ENCODE measurements at places on chromosomes 4 and X.

GRCh38 chr4:68719075-68719473, 48.6 kb upstream of the UGT2B15 start:
- no peak for DNase-seq

- no peak for DNase-seq
Observed at GRCh38 chr4:154490234-154490582, 1.4 kb downstream of the DCHS2 start.

DNA sequence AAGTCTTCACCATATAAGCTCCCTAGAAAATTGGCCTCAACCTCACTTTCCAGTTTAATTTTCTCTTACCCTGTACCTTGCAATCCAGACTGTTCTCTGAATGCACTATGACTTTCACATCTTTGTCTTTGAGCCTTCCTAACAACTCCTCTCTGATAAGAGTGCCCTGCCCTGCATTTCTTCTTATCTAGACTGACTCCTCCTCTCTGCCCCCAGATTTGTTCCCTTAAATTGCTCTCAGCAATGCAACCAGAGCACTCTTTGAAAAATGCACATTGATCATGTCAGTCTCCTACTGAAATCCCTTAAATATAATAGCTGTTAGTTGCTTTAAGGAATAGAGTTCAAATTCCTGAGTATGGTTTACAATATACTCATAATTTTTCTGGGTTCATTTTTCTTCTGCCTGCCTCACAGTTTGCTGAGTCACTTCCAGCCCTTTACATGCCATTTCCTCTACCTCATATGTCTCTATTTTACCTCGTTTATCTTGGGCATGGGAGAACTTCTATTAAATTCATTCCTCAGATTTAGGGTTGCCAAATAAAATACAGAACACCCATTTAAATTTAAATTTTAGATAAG, 582.7 kb upstream of the AADAT start:
- DNase-seq = no peak

DNA sequence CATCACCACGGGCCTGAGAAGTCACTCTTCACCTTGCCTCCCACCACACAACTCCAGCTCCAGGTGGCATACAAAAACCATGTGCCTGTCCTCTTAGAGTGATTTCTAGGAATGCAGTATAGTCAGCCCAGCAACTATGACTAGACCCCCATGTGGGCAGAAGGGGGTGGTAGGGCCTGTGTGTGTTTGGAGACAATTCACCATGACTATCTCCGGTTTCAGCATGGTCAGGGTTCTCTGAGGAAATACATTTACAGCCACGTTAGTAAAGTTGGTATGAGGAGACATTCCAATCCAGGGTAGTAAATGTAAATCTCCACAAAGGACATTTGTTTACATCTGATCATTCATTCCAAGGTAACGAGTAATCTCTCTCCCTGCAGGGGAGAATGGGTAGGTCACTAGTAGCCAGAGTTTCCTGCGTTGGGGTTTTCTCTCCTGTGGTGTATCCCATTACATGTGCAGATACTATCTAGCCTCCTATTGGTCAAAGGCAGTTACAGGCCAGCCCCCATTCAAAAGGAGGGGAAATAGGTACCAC, 4.2 kb upstream of the MTMR1 start:
- no peak for DNase-seq

DNA sequence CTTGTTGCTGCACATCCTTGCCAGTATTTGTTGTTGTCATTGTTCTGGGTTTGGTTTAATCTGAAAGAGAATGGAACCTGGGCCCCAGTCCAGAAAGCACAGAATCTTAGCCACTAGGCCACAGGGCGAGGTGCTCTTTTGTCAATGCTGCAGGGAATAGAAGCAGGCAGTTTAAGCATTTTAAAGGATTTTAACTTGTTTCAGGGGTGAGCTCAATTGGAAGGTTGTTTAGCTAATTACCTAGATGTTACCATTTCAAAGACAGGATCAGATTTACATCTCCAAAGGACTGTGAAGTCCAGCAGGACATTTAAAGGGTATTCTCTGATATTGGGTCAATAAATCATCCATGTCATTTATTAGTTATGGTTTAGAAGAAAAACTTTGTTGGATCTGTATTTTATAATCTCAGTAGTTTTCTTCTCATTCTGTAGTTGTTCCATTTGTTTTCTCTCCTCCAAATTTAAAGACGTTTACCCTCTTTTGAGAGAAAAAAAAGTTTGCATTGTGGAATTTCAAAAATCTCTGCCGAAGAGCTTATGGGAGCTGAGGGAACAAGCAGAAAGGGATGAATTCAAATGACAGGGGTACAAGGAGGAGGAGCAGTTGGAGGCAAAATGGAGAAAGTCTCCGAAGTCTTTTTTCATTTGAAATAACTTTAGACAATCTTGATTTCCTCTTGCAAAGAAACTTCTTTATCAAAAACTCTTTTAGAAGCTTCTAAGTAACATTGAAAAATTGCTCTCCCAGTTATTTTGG, 57.5 kb upstream of the FAM47C start:
- DNase-seq = no peak

- DNase-seq = no peak
Observed at GRCh38 chrX:1105671-1106419, 106.6 kb downstream of the CRLF2 start.

GRCh38 chr4:122855353-122855890, 28.8 kb downstream of the FGF2 start:
- no peak for DNase-seq

GRCh38 chrX:136689436-136689835, 41.5 kb downstream of the CD40LG start:
- DNase-seq = no peak

DNA sequence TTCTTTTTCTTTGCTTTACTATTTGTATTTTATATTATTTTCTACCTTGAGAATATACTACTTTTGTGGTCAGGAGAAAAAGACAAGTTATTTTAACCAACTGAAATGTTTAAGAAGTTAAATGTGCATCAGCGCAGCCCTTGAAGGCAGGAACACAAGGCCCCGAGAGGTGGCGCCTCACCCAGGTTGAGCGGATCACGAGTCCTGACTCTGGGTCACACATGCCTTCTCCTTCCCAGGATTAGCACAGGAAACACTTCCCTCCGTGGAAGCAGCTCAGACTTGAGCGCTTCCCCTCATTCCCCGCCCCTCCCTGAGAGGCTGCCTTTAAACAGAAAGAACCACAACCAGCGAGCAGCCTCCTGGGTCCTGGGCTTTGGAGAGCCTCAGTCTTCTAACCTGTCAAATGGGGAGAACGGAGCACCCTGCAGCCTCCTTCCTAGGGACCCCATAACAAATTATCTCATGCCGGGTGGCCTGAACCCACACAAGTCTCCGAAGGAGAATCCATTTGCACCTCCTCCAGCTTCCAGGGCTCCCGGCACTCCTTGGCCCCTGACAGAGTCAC, 217.6 kb downstream of the AFAP1 start:
- DNase-seq = no peak

- no peak for DNase-seq
Observed at GRCh38 chr4:150023489-150023888, 54.8 kb upstream of the DCLK2 start.

GRCh38 chrX:103253608-103254007, 1.3 kb downstream of the TCEAL8 start:
- DNase-seq = no peak

DNA sequence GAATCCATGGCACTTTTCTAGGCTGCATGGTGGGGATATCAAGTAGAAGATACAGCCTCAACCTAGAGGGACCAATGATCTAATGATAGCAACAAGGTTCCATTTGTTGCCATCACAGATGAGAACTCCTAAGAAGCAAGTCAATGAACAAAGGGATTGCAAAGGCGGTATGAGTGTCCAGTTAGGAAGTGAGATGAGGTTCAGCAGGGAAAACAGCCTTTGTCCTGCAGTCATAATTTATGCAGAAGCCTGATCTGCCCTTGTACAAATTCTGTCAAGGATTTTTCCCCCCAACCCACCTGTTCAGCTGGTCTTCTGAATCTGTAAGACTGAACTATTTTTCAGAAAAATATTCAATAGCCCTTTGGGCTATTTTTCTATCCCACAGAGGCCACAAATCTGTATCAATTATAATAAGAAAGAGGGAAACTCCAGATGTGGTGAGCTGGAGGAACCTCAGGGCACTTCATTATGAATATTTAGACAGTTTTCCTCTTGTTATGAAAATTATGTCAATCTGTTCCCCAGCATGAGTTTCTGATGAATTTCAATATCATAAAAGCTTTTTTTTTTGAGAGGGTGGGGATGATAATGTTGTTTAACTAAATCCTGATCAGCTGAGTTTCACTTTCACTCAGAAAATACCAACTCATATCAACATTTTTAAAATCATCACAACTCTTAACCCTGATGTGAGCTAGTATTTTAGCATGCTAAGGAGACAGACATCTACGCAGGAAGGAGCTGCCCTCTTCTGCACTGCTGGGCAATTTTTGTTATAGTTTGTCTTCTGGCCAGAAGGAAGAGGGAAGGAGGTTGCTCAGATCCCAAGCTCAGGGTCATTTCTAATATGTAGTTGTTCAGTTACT, 127.2 kb upstream of the MAP3K15 start:
- no peak for DNase-seq

GRCh38 chr4:147597561-147597960, 19.6 kb upstream of the TMEM184C start:
- no peak for DNase-seq

DNA sequence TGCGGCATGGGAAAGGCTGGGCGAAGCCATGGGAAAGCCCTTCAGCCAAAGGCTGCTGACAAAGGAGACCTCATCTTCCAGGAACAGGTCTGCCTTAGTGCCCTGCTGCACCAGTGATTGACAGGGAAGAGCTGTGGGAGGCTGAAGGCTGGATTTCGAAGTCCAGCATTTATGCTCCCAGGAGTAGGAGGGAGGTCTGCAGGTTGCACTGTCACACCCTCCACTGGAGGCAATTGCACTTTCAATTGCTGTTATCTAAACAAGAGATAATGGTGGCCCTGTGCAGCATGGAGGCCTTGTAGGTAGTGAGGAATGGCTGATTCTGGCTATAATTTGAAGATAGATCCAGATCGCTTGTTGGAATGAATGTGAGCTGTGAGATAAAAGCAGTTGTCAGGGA, 43.7 kb downstream of the FAM114A1 start:
- DNase-seq = no peak

DNA sequence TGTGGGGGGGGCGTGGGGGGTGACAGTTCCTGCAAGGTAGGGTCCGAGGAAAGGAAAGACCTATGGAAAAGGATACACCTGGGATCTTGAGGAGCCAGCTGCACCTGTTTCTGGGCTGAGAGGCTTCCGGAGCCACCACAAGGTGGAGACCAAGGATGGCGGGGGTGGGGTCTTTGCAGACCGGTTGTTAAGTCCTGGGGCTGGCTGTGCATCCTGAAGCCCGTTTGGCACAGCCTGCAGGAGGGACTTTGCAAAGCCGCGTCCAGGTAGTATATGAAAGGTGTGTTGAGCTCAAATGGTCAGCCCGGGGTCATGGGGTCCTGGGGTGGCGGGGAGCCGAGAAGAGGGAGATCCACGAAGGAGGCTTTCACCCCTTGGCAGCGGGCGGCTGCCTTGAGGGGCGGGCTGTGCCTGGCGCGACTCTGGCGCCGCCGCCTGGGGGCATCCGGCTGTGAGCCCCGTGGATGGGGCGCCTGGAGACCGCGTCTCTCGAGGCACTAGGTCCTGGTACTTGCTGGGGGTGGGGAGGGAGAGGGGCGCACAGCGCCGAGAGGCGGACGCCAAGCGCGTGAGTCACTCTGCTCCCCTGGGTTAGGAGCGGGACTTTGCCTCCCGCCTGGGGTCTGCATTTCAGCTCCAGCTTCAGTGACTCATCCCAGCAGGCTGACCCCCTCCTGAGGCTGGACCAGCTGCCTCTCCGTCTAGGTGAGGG, 58.2 kb upstream of the DYNLT3 start:
- DNase-seq = no peak

- no peak for DNase-seq
Observed at GRCh38 chr4:4831825-4832224, 27.6 kb upstream of the MSX1 start.

GRCh38 chr4:26298198-26298947, 22.4 kb upstream of the RBPJ start:
- DNase-seq = no peak

- no peak for DNase-seq
Observed at GRCh38 chr4:25972984-25973745, 59.1 kb downstream of the SMIM20 start.

DNA sequence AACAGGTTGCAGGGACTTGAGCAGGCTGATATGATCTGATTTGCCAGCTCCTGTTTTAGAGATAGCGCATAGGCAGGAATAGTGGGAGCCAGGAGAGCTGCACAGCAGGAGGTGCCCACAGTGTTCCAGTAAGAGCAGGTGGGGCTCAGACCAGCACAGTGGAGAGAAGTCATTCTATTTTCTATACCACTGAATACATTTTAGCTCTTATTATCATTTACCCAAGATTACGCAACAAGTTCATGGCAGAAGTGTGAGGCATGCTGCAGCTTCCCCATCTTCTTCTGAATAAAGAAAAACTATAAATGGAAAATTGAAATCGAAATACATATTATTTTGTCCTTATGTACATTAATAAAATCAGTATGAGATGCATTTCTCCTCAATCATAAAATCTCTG, 114.7 kb upstream of the EDNRA start:
- DNase-seq = no peak

DNA sequence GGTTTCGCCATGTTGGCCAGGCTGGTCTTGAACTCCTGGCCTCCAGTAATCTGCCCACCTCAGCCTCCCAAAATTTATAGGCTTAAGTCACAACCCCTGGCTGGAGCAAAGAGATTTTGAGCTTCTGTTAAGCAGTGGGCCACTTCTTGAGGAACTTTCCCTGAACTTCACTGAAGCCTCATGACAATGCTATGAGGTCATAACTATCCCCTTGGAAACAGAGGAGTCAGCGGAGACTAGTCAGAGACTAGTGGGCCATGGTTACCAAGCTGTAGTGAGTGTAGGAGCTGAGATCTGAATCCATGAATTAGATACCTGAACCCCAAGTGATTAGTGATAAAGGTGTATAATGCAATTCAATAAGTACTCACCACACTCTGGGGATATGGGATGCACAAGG, 145.1 kb upstream of the MSX1 start:
- no peak for DNase-seq

- no peak for DNase-seq
Observed at GRCh38 chrX:16185725-16186136, 18.4 kb downstream of the MAGEB17 start.
